GM10248 (cell line): ENCODE measurements at places on chromosomes 6 and 20.

DNA sequence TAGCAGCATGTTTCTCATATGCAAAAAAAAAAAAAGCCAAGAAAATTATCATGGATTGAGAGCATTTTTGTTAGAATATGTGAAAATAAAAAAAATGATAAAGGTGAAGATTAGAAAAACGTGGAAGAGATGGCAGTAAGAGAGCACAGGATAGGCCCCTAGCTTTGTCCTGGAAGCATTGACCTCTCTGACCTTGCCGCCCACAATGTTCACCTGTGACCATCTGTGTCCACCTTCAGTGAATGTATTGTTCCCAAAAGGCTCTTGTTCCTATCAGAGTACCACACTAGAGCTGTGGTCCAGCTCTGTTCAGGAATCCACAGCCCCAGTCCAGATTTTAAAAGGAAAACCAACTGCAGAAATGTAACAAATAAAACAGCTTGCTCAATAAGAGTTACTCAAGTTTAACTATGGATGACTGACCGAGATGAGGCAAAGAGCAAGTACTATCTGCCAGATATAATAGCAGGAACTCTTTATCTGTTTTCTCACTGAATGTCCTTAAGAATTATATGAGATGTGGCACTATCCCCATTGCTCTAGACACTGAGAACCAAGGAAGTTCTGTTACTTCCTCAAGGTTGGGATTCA, 287.7 kb upstream of the STXBP5 start:
- no peak for DNase-seq

GRCh38 chr6:137056121-137056880, 11.5 kb upstream of the IL20RA start:
- DNase-seq, result no peak

GRCh38 chr20:32986331-32986966, 17.8 kb downstream of the SUN5 start:
- no peak for DNase-seq

DNA sequence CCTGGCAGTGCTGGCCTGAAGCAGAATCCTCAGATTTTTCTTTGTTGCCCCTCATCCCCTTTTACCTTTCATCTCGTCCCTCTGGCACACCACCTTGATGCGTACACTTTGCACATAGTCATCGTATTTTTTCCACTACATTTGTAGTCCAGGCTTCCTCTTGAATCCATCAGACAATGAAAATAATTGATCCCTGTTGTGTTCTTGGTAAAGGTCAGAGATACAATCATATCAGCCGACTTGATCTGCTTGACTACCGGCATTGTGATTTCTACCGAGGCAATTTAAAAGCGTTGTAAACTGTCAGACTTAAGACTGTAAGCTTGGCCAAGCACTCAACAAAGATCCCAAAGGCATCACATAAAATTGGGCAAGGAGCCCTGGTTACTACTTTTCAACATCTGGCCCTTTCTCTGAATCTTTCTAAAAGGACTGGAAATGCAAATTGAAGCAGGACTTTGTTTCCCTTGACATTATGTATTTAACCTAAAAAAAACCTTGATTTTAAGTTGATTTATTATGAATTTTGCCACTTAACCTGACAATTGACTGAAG, 512.6 kb downstream of the LMBRD1 start:
- no peak for DNase-seq

DNA sequence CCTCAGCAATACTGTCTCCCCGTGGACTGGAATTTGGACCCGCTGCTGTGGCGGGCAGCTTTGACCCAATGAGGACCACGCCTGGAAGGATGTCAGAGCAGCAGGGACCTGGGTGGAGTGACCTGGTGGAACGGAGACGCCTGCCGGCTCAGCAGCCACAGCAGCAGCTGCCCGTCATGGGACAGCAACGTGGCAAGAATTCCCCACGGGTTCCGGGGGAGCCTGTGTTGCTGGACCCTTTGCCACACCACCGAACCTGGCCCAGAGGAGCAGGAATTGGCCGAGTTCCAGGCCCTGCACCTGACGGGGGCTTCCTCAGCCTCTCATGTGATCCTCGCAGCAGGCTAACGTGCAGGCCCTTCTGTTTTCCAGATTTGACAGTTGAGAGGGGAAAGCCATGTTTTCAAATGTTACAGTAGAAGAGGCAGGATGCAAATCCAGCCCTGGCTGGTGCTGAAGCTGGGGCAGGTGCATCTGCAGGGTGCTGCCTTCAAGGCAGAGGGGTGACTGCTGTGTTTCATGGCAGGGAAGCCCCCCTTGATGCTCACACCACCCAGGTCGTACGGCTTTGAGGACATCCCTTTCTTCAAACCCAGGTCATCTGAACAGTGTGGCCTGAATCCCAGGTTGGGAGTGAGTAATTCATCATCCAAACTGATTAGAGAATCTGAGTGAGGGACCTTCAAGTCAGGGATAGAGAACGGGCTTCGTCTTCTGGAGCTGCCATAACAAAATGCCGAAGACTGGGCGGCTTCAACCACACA, 93.4 kb downstream of the THBS2 start:
- no peak for DNase-seq

- no peak for DNase-seq
Measured at GRCh38 chr20:13008761-13009681, at the start of gene SPTLC3. Gene SPTLC3, plus strand, starts transcription at chr20:13008972. Its CDS starts 296 bp downstream, at chr20:13009268.
